ENCODE measurements at places on chromosomes 2 and 18. TPM values are rescaled to one million over a fixed set of nuclear protein-coding genes. Genes with fewer than 3 reads are reported as not detected.

GRCh38 chr2:55176094-55176415, 56.0 kb downstream of the CLHC1 start:
- no peak for DNase-seq

- no peak for DNase-seq
Measured at GRCh38 chr2:143475041-143475776, 346.0 kb downstream of the ARHGAP15 start.

GRCh38 chr2:24206242-24206641, 31.4 kb downstream of the FAM228A start:
- DNase-seq: no peak

The KCNK3 gene
- total RNA-seq: not detected

Data from pulmonary artery endothelial cell (primary cell).